ENCODE measurements at places on chromosomes 12 and 14.
A peak's percentile ranks its signal among the peaks of the same experiment; 100 is the strongest.

- DNase-seq = no peak
Observed at GRCh38 chr14:106879241-106879640, 1352.9 kb downstream of the TMEM121 start.

DNA sequence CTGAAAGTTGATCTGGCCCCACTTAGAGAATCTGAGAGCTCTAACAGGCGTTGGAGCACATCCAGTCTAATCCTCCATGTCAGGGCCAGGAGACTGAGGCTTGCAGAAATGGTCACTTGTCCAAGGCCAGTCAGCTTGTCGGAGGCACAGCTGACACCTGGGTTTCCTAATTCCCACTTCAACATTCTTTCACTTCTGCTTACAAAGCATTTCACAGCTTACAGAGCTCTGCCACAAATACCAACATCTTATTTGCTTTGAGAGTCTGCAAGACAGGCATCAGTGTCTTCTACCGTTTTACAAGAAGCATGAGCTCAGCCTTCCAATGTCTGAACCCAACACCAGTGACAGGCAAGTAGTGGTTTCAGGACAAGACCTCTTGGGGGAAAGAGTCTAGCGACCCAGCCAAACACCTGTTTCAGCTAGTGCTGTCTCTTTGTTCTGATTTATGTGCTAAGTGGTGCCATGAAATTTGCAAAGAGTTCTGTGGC is 31.8 kb downstream of the ISCA2 start:
- DNase-seq = no peak

- no peak for DNase-seq
Observed at GRCh38 chr14:102821252-102821651, 44.0 kb downstream of the TRAF3 start.

- no peak for DNase-seq
Observed at GRCh38 chr12:49885118-49885517, 18.6 kb downstream of the FAIM2 start.

DNA sequence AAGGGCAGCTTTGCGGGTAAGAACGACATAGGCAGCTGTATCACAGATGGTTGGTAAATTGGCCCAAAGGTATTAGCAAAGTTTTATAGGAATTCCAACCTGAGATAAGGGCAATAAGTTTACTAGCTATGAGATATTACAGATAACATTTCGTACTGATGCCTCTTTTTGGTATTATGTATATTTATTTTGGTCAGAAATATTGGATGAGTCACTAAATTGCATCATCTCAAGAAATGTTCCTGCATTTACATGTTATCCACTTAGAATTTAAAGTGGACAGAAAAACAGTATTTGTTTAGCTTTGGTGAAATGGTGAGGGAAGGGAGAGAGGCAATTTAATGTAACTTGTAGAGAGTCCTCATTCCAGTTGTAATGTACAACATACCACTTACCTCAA is 65.1 kb upstream of the PZP start:
- no peak for DNase-seq

- DNase-seq = no peak
Observed at GRCh38 chr14:22573804-22574203, 15.2 kb downstream of the DAD1 start.

- DNase-seq = no peak
Observed at GRCh38 chr12:115388139-115388538, 704.2 kb upstream of the TBX3 start.

GRCh38 chr12:127729381-127729780 is 537.6 kb upstream of the TMEM132C start:
- DNase-seq = no peak

DNA sequence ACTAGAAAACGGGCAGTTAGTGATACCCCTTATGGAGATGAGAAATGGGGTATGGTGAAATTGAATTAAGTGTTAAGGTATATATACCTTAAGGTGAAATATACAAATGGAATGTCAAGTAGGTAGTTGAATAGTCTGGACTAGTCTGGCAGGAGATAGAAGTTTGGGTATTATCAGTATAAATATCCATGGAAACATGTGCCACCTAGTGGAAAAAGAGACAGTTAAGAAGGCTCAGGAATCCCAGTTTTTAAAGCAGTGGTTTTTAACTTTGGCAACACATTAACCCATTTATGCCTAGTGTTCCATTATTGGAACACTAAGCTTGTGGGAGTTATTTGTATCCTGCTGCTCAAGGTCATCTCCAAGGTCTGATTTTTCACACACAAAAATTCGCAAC is 38.6 kb upstream of the TPH2 start:
- DNase-seq = peak; percentile 23

DNA sequence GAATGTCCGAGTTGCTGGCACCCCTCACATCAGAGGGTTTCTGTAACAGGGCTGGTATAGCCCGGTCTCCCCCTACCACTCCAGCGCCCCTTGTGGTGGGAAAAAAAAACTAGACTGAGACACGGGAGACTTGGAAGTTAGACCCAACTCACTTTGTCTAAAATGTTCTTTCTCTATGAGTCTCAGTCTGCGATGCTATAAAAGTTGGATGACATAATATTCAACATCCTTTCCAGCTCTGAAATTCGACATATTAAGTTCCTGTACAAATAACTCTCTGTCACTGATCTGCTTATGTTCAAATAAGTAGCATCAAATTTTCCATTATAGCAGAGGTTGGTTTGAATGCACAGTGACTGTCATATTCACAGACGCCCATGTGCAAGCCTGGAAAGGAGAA is 25.7 kb upstream of the TC2N start:
- no peak for DNase-seq

GRCh38 chr14:20675669-20676068 is 8.7 kb upstream of the RNASE4 start:
- DNase-seq = no peak

DNA sequence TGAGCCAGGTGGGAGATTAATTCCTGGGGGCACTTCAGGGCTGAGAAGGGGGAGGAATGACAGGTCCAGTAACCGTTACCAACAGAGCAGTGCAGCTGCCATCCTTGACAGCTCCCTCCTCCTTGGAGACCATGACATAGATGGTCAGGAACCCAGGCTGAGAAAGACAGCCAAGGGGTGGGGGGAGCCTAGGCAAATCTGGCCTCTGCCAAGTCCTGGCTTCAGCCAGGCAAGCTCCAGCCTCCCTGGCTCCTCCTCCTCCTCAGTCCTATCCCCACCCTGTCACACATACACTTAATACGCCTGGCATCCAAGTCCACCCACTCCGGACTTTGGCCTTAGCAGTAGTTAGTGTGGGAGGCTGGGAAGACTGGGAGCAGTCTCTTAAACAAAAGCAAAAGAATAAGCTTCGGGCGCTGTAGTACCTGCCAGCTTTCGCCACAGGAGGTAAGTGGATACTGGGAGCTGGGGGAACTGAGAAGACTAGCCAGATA is at the start of gene RDH5:
Gene RDH5 (plus strand): TSS at position 323 of the 494 bp plus-strand sequence. CDS start 792 bp downstream, outside the sequence.
- peak; percentile 86 for DNase-seq

- DNase-seq = no peak
Observed at GRCh38 chr14:21096978-21097635, 1.3 kb downstream of the ZNF219 start.

DNA sequence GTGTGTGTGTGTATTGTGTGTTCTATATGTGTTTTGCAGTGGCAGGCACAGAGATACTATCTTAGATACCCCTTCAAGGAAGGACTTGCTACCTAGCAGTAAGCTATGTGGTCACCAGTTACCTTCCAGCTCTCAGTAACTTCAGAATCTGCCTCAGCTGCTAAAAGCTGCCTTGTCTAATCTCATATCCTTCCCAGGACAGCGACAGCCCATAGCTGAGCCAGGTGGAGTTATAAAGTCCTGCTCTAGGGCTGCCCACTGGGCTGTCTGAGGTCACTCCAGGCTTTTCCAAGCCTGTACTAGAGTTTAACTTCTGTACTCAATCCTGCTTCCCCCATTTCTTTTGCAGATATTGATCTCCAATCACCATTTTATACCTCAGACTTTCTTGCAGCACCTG is 942.6 kb downstream of the GALC start:
- DNase-seq = no peak

- DNase-seq = no peak
Observed at GRCh38 chr12:455821-456220, 3.9 kb upstream of the B4GALNT3 start.

- no peak for DNase-seq
Observed at GRCh38 chr12:89180496-89180895, 171.8 kb downstream of the DUSP6 start.

DNA sequence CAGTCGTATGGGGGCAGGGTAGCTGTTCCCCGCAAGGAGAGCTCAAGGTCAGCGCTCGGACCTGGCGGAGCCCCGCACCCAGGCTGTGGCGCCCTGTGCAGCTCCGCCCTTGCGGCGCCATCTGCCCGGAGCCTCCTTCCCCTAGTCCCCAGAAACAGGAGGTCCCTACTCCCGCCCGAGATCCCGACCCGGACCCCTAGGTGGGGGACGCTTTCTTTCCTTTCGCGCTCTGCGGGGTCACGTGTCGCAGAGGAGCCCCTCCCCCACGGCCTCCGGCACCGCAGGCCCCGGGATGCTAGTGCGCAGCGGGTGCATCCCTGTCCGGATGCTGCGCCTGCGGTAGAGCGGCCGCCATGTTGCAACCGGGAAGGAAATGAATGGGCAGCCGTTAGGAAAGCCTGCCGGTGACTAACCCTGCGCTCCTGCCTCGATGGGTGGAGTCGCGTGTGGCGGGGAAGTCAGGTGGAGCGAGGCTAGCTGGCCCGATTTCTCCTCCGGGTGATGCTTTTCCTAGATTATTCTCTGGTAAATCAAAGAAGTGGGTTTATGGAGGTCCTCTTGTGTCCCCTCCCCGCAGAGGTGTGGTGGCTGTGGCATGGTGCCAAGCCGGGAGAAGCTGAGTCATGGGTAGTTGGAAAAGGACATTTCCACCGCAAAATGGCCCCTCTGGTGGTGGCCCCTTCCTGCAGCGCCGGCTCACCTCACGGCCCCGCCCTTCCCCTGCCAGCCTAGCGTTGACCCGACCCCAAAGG is 804 bp downstream of the GAPDH start:
- peak; percentile 81 for DNase-seq

DNA sequence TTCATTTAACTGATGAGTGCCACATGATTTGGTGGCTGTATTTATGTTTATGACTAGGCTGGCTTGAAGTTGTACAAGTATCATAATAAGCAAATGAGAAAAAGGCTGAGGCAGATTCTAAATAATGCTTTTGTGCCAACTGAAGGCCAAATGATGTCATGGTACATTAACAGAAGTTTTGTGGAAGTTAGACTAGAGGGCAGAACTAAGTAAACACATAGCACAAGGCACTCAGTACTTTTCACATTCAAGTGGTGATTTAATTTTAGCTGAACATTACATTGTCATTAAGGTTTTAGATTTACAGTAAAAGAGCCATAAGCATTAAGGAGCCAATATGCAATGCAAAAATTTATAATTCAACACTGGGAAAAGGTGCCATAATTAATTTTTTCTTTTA is 21.1 kb downstream of the PPP1CC start:
- no peak for DNase-seq

GRCh38 chr14:36556811-36557433 is 25.5 kb downstream of the NKX2-8 start:
- peak; percentile 75 for DNase-seq

GRCh38 chr14:59920378-59920683 is 387 bp downstream of the LRRC9 start:
- DNase-seq = no peak

GRCh38 chr14:99123208-99123870 is 148.7 kb downstream of the BCL11B start:
- DNase-seq = no peak

DNA sequence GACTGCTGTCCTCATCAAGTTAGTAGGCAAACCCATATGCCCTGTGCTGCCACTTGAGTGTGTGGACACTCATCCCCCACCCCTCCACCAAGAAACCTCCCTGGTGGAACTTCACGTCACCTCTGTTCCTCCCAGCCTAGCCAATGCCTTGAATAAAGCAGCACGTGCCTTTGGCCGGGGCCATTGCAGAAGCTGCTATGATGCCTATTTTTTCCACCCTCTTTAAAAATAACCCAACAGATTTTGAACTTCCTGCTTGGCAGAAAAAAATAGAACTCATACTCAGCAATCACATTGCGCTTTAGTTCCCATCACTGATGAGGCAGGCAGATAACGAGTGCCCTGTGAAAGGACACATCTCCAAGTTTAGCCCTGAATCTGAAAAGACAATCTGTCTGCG is 23.1 kb upstream of the PWP1 start:
- DNase-seq = no peak

- no peak for DNase-seq
Observed at GRCh38 chr14:77657280-77657679, 40.8 kb upstream of the SPTLC2 start.

DNA sequence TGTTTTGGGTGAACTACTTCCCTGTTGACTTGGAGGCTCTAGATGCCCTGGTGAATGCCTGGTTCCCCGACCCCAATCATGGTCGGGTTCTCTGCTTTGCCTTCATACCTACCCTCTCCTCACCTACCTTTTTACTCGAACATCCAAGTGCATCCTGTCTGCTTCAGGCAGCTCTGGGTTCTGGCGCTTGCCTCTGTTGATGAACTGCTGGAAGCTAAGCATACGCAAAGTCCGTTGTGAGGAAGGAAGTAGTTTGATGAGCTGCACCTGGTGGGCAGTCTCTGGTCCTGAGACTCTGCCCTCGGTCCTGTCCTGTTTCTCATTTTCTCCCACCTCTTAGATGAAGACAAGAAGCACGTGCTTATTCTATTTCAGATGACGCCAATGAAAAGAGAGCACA is 13.6 kb downstream of the KCNH3 start:
- DNase-seq = no peak

DNA sequence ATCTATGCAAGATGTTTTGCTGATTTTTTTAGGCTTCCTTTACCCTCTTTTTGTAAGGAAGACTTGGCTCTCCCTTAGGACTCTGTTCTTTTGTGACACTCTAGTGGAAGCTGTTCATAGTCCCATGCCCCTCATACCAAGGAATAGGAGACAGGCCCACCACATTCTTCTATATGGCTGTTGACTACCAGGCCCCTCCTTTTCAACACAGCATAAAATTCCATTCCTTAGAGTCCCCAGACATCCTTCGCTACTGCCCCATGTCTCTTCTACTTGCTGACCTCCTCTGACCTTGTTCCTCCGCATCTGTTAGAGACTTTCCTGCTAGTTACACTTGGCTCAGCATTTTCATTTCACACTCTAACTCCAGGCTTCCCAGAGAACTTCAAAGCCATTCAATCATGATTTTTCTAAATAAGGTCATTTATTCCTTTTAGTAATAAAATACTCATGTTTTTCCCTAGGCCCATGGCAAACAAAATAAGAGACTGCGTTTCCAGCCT is 9.7 kb downstream of the PIK3C2G start:
- no peak for DNase-seq

DNA sequence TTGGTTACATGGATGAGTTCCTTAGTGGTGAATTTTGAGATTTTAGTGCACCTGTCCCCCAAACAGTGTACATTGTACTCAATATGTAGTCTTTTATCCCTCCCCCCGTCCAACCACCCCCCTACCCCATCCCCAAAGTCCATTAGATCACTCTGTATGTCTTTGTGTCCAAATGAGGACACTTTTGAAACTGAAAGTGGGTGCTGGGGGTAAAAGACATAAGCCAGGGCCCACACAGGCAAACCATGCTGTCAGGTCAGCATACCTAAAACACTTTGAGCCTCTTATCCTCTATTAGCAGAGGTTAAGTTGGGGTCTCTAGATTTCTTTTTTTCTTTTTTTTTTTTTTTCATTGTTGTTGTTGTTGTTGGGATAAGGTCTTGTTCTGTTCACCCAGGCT is 31.3 kb upstream of the KICS2 start:
- no peak for DNase-seq

Measured in GM03348 (cell line).